ENCODE measurements at places on chromosomes 12 and 14. TPM values are rescaled to one million over a fixed set of nuclear protein-coding genes. Genes with fewer than 3 reads are reported as not detected.
A peak's percentile ranks its signal among the peaks of the same experiment; 100 is the strongest.

Gene AQP6
- not detected for total RNA-seq

GRCh38 chr14:93458234-93458633 is 27.5 kb downstream of the UNC79 start:
- no peak for DNase-seq

GRCh38 chr12:4825011-4825858 is 84.5 kb upstream of the KCNA1 start:
- DNase-seq, result no peak

Gene PTGR2
- total RNA-seq, result 4.9 TPM

DNA sequence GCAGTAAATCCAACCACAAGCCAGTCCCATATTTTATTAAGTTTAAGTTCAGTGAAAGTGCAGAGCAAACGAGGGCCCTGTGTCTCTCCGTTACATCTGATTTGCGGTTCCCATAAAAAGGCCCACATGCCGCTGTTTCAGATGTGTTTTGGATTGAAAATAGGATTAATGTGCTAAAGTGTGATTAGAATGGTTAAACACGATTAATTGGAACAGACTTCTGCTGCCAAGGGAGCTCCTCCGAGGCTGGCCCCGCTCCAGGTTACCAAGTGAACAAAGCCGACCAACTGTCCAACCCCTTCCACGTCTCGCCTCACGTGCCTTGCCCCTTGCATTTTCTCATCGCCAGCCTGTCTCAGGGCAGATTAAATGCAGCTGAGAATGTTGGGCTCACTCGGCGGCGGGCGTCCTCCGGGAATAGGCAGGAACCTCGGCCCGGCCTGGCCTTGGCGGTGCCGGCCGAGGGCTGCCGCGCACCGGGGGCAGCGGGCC is 166.5 kb upstream of the GSC start:
- peak; percentile 2 for DNase-seq

Gene SGPP1
- total RNA-seq, result 22.5 TPM

GRCh38 chr12:68034567-68034966 is 45.3 kb downstream of the IFNG-AS1 start:
- no peak for DNase-seq

Gene KLRC3
- total RNA-seq, result 4.6 TPM

Gene CCDC197
- not detected for total RNA-seq

- DNase-seq, result no peak
Observed at GRCh38 chr12:9667403-9668160, 1.9 kb upstream of the CLEC2D start.

Gene CATSPERB
- not detected for total RNA-seq
